ENCODE measurements at places on chromosomes 1 and 21.

GRCh38 chr1:41110286-41110685 is 88.8 kb upstream of the SLFNL1 start:
- DNase-seq: no peak

DNA sequence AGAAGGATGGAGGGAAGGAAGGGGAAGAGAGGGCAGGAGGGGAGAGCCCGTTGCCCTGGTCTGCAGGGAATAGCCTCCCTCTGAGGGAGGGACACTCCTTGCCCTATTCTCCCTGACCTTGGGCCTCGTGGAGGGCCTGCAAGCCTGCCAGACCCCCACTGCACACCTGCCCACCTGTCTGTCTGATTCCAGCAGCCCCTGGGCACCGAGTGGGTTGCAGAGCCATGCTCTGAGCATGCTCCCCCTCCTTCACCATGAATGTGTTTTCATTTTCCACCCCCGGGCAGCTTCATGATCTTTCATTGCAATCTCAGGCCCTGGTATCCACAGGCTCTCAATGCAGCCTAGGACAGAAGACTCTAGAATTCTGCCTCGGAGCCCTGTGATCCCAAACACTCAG is 5.1 kb upstream of the NPHP4 start:
- no peak for DNase-seq

- no peak for DNase-seq
Observed at GRCh38 chr1:14755518-14756252, 157.2 kb downstream of the KAZN start.

- DNase-seq: no peak
Observed at GRCh38 chr1:174206148-174206836, 47.0 kb downstream of the RABGAP1L start.

DNA sequence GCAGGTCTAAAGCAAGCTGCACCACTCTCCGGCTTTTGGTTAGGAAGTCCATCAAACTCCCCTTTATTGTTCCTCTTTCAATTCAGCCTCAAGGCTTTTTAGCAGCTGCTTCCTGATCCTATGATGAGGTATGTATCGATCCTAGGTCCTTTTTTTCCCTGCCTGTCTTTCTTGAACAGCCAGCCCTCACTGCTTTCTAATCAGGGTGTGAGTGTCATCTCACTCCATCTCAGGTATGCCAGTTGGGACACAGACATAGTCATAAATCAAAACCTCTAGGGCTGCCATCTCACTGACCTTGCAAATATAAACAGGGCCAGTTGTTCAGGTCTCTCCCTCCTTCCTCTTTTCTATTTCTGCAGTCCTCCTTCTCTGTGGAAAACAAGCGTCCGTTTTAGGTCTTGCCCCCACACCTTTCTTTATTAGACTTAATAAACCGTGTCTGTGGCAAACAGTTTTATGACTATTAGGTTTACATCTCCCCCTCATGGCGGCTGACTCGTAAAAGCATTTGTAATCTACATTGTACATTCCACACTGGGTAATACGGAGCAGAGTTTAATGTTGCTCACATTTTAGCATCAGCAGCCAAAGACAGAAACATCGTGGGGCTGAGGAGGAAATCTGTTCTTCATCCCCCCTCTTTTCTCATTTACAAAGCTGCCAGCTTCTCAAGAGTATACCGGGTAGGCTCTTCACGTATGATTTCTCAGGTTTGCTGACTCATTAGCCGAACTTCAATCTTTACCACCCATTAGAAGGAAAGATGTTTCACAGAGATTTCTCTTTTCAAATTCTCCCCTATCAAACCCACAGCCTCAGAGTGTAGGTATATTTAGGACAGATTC is 11.6 kb downstream of the STYXL2 start:
- DNase-seq: no peak

DNA sequence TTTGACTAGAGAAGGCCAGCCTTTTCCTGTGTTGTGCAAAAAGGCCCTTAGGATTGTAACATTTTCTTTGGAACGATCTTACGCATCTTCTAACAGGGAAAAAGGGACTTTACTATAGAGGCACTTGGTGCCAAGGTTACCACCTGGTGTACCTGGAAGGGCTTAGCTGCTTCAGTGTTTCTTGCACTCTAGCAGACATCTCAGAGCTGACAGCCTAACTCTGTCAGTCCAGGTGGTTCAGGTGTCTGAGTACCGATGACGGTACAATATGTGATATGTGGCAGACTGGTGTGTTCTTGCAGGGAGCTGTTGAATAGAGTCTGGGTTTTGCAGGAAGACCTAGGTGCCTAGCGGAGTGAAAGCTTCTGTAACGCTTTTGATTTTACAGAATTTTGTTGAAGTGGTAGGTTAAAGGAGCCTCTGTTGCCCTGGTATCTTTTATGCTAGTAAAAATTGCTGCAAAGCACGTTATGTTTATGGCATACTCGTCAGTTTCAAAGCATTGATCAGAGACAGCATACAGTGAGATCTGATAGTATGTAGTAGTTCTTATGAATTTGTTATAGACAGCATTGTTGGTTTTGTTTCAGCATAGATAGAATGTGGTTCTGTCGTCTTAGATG is 1.4 kb downstream of the MAGI3 start:
- no peak for DNase-seq

GRCh38 chr21:34913811-34914210 is 135.3 kb downstream of the RUNX1 start:
- DNase-seq: no peak
